Hindlimb muscle (tissue), 1 donor: ENCODE measurements at places on chromosomes 11 and 22. TPM values are rescaled to one million over a fixed set of nuclear protein-coding genes. Genes with fewer than 3 reads are reported as not detected.

GRCh38 chr22:21933413-21933812, 19.2 kb downstream of the PPM1F start:
- DNase-seq, result no peak

GRCh38 chr11:73145986-73146575, 4.0 kb upstream of the FCHSD2 start:
- DNase-seq, result no peak

- peak; percentile 11 for DNase-seq
These were observed 710.9 kb upstream of the FAT3 start for GRCh38 chr11:91513734-91514133.

GRCh38 chr22:41480397-41480735, 11.4 kb downstream of the ACO2 start:
- peak; percentile 34 for DNase-seq

- no peak for DNase-seq
These were observed 42.1 kb upstream of the MYEOV start for GRCh38 chr11:69251639-69252489.

Gene PYGM
- 300 TPM for polyA plus RNA-seq

GRCh38 chr11:93984196-93984567, 37.0 kb upstream of the HEPHL1 start:
- DNase-seq, result peak; percentile 6

GRCh38 chr11:46107780-46108179, 13.5 kb downstream of the PHF21A start:
- DNase-seq, result no peak

DNA sequence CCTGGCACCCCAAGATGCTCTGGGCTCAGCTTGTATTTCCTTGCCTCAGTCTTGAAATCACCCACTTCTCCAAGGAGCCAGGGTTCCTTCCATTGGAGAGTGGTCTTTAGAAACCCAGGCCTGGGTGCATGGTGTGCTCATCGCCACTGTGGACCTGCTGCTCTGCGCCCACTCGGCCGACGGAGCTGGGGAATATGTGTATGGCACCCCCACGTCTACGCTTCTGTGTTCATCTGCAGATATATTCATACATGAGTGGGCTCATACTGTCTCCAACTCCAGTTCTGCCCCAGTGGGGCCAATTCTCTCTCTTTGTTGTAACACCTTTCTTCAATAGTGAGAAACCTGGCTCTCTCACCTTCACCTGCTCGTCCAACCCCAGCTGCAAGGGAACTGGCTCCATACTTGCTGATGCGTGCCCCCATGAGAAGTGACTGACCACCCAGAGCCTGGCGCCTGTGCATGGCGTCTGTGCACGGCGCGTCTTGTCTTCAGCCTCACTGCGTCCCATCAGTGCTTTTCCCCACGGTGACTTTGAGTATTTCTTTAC, 39.8 kb downstream of the KCNQ1 start:
- no peak for DNase-seq

Gene XKR3
- not detected for polyA plus RNA-seq

DNA sequence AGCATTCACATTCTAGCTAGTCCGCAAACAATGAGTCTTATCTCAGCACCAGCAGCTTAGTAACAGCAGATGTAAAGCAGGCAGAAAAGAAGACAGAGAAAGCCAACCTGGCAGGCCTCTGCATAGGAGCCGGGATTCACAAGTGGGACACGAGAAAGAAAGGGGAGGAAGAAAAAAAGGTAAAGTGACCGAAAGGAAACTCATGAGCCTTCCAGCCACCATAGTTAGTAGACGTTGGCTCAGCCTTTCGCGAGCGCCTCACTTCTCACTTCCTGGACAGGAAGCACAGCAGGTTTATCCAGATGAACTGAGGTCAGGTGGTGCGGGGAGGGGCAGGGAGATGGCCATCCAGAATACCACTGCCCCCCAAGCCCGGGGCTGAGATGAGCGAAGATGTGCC, 19.7 kb upstream of the KAT5 start:
- DNase-seq, result no peak

DNA sequence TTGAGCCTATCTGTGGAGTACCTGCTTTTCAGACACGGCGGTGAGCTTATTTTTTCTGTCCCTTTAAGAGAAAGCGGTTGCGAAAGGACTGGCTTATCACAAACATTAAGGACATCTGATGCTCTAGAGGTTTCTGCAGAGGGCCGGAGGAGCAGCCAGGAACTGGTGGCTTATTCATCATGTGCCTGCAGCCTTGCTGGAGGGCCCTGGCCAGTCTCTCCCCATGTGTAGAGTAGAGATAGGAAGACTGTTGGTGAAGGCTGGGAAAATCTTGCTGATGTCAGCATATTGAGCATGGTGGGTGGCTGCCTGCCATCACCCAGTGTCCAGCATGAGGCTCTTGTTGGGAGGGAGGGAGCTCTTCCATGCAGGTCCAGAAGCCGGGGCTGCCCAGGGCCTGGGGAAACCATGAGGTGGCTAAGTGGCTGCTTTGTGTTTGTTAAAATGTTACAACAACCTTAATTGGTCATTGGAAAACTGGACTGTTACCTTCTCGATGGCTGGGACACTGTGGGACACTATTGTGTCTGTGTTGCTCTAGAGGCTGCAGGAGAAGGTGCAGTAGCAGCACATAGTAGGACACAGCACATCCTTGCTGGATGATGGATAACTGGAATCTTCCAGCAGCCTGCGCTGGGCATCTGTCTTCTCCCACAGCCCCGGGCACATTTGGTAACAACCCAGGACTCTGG, 54.3 kb downstream of the TSPAN18 start:
- no peak for DNase-seq

Gene MFNG
- polyA plus RNA-seq, result 7.7 TPM

Gene TSPAN32
- polyA plus RNA-seq, result 5.3 TPM

DNA sequence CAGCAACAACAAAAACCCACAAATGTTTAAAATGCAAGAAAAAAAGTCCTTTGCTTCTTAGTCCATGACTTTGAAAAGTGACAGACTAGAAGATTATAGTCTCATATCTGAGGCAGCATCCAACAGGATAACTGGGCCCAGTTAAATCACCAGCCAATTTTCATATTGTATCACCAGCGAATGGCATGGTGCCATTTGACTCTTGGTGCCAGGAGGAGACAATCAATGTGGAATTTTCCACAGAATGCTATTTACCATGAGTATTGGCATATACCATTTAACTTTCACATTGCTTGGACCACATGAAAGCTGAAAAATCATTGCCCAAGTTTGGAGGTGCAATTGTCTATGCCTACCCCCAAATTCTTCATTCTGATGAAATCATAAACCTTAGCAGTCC, 255.5 kb downstream of the TENM4 start:
- DNase-seq, result no peak

DNA sequence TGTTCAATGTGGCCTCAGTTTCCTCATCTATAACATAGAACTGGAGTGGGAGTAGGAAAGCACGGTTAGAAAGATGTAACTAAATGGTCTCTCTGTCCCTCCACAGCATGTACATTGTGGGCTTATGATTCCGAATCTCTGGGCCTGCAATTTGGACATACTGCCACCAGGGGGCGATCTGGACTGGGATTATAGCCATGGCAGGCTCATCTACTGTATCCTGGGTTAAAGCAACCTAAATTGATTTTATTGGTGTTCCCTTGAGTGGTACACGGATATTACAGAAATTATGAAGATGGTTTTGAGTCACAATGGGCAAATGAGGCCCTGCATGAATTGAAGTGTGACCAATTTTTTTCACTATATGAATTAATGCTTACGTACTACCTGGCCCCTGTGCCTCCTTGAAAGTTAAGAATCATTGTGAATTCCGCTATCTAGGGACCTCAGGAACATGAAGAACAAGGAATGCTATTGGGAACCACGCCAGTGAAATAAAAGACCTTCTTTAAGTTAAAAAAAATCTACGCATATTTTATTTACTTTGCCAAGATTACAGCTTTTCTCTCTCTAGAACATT, 32.9 kb downstream of the TST start:
- DNase-seq, result no peak

- no peak for DNase-seq
These were observed 77.5 kb downstream of the MICAL3 start for GRCh38 chr22:17946662-17947367.

GRCh38 chr11:83881428-83881827, 595.3 kb upstream of the CCDC90B start:
- no peak for DNase-seq

Gene POTEH
- polyA plus RNA-seq, result not detected

- no peak for DNase-seq
These were observed 2.8 kb downstream of the IGF2 start for GRCh38 chr11:2136209-2136951.

Gene KCNQ1
- polyA plus RNA-seq, result 2.9 TPM

- no peak for DNase-seq
These were observed 36.7 kb downstream of the CLMP start for GRCh38 chr11:123158033-123159003.

GRCh38 chr11:35682230-35683173, 19.9 kb downstream of the TRIM44 start:
- DNase-seq, result no peak

Gene KDM4E
- polyA plus RNA-seq, result 0.31 TPM

Gene ATP6V1E1
- polyA plus RNA-seq, result 71.9 TPM

- no peak for DNase-seq
These were observed 118.5 kb upstream of the APOA1 start for GRCh38 chr11:116955949-116956348.
